CD4-positive, alpha-beta T cell treated with Interleukin-12 subunit alpha and Interleukin-12 subunit beta, for 1 hour (primary cell): ENCODE measurements at places on chromosomes 12 and 14.

- no peak for DNase-seq
These were observed 5.1 kb downstream of the SLC4A8 start for GRCh38 chr12:51429700-51430099.

- DNase-seq: no peak
These were observed 115.4 kb downstream of the ZFP36L1 start for GRCh38 chr14:68677476-68677875.

GRCh38 chr12:108745641-108746040 lies 14.3 kb upstream of the CORO1C start:
- no peak for DNase-seq

- DNase-seq: no peak
These were observed 40.4 kb downstream of the SETD3 start for GRCh38 chr14:99440278-99440677.

- no peak for DNase-seq
These were observed 88.4 kb downstream of the MYF5 start for GRCh38 chr12:80805106-80805505.

DNA sequence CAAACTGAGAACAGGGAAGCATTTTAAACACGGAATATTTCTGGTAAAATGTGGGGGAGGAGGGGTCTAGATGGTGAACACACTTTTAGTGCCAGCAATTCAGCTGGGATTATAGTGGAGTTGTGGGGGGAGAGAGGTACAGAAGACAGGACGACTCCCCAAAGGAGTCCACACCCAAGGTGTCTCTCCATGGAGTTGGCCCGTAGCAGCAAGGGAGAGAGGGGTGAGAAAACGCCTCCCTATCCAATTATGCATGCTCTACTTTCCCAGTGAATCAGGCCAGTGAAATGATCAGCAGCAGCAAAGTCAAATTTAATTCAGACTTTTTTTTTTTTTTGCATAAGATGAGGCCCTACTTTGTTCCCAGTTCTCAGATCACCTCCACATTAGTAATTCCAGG lies 38.6 kb downstream of the BTG1 start:
- DNase-seq: no peak

GRCh38 chr12:120841525-120841924 lies 62.6 kb downstream of the SPPL3 start:
- DNase-seq: no peak

DNA sequence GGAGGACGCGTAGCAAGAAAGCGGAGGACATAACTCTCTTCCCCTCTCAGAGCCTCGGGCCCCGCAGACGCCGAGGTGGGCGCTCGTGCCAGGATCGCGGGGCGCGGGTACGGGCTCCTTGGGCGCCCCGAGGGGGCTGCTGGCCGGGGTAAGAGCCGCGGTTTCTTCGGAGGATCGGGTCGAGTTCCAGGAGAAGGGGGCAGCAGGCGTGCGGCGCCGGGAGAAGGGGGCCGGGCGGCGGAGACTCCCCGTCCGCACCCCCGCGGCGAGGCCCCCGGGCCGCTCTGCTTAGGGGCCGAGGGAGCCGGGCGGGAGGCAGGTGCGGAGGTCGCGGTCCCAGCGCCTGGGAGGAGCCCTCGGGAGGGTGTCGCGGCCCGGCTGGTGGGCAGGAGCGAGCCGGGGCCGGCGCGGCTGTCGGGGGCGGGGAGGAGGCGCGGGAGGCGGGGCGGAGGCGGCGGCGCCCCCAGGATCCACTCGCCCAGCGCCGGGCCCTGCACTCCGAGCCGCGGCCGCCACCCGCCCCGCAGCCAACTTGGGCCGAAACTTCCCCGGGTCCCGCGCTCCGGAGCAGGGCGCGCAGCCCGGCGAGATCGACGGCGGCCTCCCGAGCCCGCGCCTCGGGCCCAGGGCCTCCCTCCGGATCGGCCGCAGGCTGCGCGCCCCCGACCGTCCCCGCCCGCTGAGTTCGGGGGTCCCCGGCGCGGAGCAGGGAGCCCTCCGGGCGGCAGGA lies 64.4 kb downstream of the FBXL14 start:
- DNase-seq: no peak

DNA sequence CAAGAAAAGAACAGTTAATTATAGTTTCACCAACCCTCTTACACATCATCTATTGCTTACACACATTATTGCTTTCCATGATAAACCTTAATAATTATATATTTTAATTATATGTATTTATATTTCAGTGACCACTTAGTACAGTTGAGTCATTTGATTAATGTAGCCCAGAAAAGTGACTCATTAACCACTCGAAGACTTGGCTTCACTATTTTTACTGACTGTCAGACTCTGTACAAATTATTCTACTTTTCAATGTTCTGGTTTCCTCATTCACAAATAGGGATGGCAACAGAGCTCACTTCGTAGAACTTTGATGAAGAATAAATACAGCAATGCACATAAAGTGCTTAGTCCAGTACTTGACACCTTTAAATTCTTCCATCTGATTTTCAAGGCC lies 98.3 kb downstream of the CFAP54 start:
- no peak for DNase-seq

- no peak for DNase-seq
These were observed 99.9 kb downstream of the ST8SIA1 start for GRCh38 chr12:22234561-22234960.
